NCI-H2107 (cell line): ENCODE measurements at places on chromosomes 4 and X.

DNA sequence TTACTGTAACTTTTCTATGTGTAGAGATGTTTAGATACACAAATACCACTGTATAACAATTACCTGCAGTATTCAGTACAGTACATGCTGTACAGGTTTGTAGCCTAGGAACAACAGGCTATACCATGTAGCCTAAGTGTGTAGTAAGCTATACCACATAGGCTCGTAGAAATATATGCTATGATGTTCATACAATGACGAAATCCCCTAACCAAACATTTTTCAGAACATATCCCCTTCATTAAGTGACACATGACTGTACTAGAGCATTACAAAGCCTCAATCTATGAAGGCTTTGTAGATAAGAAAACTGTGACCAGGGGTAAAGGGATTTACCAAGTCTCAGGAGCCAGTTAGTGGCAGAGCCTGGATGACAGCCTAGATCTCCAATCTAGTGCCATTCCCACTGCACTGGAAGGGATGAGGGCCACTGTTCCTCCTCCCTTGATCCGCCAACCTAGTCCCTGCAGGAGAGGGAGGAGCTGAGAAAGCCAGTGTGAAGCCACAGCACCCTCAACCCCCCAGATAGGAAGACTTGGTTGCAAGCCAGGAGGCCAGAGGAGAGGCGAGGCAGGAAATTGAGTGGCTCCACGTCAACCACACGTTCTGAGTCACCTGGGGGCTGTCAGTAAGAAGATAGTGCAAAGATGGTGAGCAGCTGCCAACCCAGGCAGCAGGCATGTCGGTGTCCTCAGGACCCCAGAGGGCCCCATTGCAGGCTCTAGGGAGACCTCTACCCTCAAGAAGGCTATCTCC lies 227.7 kb downstream of the BCOR start:
- DNase-seq: no peak

GRCh38 chr4:25914670-25915352 lies 791 bp downstream of the SMIM20 start:
- no peak for DNase-seq

- no peak for DNase-seq
These were observed 763.5 kb upstream of the FRG1 start for GRCh38 chr4:189177130-189177529.

- DNase-seq: no peak
These were observed 43.3 kb downstream of the TMEM165 start for GRCh38 chr4:55439023-55439422.

GRCh38 chr4:4182835-4183568 lies 43.7 kb downstream of the OTOP1 start:
- no peak for DNase-seq

- DNase-seq: no peak
These were observed 23.6 kb upstream of the GC start for GRCh38 chr4:71807469-71807868.

GRCh38 chr4:87523307-87523706 lies 5.9 kb downstream of the SPARCL1 start:
- DNase-seq: no peak

GRCh38 chr4:96519291-96519690 lies 679.4 kb downstream of the PDHA2 start:
- DNase-seq: no peak

- DNase-seq: no peak
These were observed 17.1 kb upstream of the GPRIN3 start for GRCh38 chr4:89324671-89325070.

DNA sequence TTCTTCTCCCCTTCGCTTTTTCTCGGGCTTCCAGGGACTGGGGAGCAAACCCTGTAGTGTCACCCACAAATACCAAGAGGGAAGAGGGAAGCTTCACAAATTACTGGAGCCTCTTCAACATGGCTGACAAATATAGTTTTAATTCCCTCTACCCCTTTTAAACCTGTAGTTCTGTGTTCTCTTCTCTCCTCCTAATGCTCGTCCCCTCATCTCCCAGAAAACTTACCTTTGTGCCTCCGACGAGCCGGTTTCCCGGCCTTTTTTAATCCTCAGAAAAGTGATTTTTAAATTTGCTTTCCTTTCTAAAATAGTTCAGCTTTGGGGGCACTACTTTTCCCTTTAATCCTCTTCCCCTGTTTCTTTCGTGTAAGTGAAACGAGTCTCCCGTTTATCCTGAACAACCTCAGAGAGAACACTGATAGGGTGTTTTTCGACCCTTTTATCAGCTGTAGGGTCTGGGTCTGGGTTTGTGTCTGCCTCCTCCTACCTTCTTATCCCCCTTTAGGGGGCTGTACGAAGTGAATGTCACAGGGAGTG lies 408 bp downstream of the TET2 start:
- DNase-seq: no peak

GRCh38 chr4:3323071-3323481 lies 30.3 kb downstream of the RGS12 start:
- DNase-seq: no peak

DNA sequence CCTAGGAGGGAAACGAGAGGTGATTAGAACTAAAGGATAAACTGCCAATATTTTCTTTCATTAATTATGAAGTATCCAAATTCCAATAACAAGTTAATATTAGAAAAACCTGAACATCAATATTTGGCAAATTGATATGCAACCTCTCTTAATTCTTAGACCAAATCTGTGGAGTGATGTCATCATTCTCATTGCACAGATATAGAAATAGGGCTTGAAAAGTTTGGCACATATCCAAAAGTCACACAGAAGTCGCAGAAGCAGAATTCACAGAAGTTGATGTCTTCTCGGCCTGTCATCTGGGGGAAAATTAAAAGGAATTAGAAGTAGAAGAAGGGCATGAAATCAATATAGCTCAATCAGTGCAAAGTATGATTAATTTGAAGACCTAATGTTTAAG lies 36.9 kb downstream of the ENPEP start:
- DNase-seq: no peak

DNA sequence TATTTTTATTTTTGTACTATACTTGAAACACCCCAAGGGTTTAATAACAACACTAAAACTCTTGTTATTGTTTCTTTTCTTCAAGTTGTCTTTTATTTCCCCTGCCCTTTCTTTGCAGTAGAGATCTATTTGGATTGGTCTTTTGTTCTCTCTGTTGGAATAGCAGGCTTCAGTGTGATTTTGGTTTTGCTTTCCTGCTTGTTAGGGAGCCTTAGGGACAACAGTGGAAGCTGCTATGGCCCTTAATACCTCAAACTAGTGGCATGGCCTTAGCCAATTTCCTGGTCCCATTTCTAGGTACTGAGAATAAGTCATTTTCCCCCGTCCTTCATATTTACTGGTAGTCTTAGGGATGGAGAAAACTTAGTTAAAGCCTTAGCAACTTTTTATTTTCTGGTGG lies 535.4 kb upstream of the NDST4 start:
- no peak for DNase-seq

DNA sequence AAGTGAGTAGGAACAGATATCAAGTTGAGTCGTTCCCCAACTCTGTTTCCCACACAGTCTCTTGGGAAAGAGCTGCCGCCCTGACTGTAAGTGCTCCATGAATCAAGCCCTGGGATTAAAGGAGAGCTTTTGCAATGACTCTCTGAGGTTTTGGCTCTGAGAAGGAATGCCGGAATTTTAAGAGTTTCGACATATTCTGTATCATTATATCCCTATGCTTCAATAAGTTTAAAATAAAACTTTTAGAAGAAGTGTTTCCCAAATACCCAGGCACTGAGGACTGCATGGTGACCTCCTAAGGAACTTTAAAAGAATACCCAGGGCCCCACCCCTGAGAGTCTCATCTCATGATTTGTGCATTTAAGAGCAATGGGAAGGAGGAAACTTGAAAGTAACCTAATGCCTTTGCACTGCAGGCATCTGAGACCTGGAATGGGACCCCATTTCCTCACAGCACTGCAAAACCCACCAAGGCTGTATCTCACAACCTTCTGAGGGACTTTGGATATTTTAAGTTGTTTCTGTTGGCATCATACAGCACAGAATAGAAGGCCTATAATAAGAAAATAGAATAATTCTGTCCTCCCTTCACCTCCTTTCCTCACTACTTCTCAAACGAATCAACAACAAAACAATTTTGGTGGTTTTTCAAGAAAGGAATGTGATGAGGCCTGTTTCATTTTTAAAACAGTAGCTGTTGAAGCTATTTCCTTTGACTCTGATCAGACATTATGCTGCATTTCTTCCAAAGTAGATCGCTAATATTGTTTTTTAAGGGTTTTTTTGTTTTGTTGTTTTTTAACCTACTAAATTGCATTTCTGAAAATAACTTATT lies 121.2 kb downstream of the GASK1B start:
- no peak for DNase-seq

GRCh38 chr4:11131491-11131890 lies 297.2 kb downstream of the HS3ST1 start:
- no peak for DNase-seq

DNA sequence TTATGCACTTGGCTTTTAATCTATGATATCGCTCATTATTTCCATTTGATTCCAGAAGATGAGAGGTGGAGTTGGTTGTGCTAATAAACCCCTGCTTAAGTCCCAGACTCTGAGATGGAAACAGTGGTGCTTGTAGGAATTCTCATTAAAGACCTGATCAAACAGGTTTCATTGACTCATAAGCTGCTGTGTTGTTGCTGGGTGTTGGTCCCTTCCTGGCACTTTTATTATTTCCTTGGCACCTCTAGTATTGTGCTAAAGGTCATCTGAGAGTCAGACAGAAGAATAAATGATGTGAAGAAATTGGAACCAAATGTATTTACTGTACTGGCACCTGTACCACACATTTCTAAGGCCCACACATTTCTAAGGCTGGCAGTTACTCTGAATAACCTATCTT lies 544.7 kb upstream of the NR3C2 start:
- DNase-seq: no peak

- no peak for DNase-seq
These were observed 12.9 kb downstream of the CCDC22 start for GRCh38 chrX:49247916-49248811.

- DNase-seq: peak; percentile 12
These were observed 151.8 kb downstream of the SLC7A11 start for GRCh38 chr4:138090150-138090917.

DNA sequence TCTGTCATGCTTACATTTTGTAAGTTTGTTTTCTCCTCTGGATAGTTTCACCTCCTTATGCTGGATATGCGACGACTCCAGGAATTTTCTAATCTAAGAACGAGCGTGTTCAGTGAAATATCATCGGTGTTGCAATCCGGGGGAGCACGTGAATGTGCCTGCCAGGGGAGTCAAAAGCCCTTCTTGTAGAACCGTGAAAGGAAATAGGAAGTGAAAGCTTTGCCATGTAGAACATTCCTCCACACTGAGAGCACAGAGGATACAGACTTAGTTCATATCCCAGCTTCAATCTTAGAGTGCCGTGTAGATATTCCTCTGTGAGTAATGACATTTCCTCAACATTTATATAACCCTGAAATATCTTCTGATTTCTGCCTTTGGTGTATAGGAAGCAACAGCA lies 121.2 kb downstream of the VEGFC start:
- no peak for DNase-seq

GRCh38 chr4:182346250-182346649 lies 103.0 kb downstream of the TENM3 start:
- DNase-seq: no peak

DNA sequence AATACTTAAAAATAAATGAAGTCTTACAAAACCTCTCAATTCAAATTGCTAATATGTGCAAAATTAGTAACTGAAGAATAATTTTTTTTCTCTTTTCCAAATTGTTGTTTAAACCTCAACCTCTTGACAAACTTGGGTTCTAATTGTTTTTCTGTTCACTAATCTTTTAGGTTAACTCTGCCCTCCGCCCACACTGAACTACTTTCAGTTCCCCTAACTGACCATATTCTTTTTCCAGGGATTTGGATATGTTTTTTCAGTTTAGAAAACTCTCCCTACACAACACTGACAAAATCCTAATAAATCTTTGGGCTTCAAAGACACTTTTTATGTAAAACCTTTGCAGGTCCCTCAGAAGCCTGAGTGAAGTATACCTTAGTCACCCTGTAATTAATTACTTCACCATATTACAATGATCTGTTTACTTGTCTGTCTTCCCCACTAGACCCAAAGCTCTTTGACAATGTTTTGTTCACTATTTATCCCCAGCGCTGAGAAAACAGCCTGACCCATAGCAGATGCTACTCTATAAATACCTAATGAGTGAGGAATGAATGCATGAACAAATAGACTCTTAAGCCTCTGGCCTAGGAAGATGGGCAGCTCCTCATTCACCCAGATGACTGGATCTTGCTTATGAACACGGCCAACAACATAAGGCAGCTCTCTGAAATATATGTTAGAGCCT lies 134.9 kb downstream of the MAML3 start:
- DNase-seq: no peak

- no peak for DNase-seq
These were observed 1.3 kb downstream of the TBL1X start for GRCh38 chrX:9466124-9466495.

GRCh38 chr4:109276482-109277095 lies 25.9 kb downstream of the COL25A1 start:
- no peak for DNase-seq

GRCh38 chrX:101429934-101430333 lies 21.9 kb downstream of the HNRNPH2 start:
- no peak for DNase-seq
